AG09309 (cell line): ENCODE measurements at places on chromosomes 4 and X.

DNA sequence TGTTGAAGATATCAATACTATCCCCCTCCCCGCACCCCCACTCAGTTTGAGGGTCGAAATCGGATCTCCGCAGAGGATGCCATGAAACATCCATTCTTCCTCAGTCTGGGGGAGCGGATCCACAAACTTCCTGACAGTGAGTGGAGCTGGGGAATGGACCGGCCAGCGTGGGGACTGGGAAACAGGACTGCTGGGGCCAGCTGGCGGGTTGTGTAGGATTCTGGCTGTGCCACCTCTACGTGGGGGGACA lies 5.5 kb upstream of the USP11 start:
- DNase-seq = no peak

- DNase-seq = no peak
These were observed 98.6 kb upstream of the NKX1-1 start for GRCh38 chr4:1504595-1505500.

DNA sequence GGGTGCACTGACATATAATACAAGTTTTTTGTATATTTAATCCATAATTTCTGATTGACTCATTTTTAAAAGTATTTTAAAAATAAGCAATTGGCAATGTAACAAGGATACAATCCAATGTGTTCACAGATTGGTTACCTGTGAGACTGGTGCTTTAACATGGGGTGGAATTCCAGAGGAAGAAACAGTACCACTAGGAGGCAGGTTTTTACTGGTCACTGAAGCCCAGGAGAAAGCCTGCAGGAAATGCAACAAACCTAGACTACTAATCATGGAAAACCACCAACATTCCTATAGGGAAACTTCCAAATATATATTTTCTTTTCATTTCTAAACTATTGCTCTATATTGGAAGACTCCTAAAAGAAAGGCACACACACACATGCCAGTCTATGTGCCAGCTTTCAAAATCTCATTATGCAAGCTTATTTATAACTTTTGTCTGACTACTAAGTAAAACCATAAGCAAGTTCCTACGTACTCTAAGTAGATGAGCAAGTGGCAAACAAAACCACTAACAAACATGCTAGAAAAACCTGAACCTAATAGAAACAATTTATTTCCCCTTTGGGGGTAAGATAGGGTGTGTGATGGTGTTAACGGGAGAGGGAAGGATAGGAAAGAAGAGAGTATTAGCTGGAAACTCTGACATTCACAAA lies 19.2 kb downstream of the G3BP2 start:
- no peak for DNase-seq

- DNase-seq = no peak
These were observed 3.6 kb upstream of the SLAIN2 start for GRCh38 chr4:48337731-48338130.

GRCh38 chr4:82797405-82798111 lies 1.0 kb downstream of the SCD5 start:
- no peak for DNase-seq

GRCh38 chr4:183504930-183505610 lies at the start of gene ING2:
Gene ING2, plus strand, starts transcription at chr4:183505058. Its CDS starts 138 bp downstream, at chr4:183505196.
- DNase-seq = no peak

GRCh38 chr4:134906404-134907023 lies 704.9 kb upstream of the PABPC4L start:
- DNase-seq = no peak

DNA sequence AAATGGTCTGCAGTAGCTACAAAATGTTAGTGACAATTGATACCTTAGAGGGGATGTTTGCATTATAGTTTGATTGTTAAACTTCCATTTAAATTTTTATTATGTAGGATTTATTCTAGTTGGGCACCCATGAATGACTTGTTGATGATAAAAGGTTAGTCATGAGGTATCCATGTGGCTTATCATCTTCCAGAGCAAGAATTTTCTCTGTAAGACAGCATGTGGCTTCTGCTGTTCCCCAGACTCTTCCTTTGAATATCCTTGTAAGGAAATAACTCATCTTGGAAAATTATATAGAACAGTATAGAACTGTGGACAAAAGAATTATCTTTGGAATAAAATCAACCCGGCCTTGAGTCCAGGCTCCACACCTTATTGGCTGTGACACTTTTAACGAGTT lies 40.1 kb upstream of the KLHL8 start:
- no peak for DNase-seq

DNA sequence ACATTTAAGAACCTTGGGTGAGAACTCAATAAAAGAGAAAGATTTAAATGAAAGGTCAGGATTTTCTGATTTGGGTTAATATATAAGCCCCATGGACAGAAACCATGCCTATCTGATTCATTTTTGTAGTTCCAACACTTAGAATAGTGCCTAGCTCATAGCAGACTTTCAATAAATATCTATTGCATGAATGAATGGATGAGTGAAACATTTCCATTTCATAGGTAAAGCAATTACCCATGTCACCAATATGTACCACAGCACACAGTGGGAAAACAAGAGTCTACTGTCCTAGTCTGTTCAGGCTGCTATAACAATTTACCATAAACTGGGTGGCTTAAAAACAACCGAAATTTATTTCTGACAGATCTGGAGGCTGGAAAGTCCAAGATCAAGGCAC lies 63.9 kb upstream of the PTPN13 start:
- no peak for DNase-seq

DNA sequence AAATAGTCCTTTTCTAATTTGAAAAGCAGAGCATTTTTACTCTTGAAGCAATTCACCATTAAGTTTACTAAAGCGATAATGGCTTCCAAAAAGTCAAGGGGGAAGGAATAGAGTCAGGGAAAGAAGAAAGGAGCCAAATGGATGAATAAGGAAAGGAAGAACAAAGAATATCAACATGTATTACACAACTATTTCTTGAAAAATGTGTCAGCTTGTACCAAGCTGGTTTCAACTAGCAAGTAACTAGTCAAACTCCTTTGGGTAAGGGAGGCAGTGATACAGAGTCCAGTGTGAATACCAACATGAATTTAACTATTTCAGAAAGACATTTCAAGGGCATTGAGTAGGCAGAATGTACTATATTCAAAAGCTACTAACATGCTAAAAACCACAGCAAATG lies 112.1 kb downstream of the ARHGAP6 start:
- no peak for DNase-seq

GRCh38 chrX:1435241-1435895 lies 17.3 kb downstream of the ASMTL start:
- DNase-seq = no peak

DNA sequence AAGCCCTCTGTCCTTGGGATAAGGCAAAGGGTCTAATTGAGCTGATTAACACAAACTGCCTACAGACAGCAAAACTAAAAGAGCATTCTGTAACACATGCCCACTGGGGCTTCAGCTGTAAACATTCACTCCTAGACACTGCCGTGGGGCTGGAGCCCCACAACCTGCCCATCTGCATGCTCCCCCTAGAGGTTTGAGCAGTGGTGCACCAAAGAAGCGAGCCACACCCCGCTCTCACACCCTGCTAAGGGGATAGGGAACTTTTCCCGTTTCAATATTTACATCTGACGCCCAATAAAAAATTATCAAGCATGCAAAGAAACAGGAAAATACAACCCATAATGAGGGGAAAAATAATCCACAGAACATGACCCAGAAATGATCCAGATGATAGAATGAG lies 46.9 kb upstream of the HSD17B10 start:
- no peak for DNase-seq

- no peak for DNase-seq
These were observed 147.9 kb upstream of the SMAD1 start for GRCh38 chr4:145333786-145334185.

DNA sequence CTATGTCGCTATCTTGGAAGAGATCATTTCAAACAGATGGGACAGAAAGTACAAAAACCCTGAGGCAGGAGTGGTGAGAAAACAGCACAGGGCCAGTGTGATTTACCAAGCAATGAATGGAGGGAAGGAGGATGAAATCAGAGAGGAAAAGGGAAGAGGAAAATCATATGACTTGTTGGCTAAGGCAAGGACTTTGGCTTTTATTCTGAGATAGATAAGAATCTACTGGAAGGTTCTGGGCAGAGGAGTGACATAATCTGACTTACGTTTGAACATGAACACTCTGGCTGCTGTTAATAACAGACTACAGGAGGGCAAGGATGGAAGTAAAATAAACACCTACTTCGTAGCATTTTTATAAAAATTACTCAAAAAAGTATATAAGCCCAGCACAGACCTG lies 207.8 kb upstream of the SLC7A11 start:
- no peak for DNase-seq

GRCh38 chr4:13207226-13207625 lies 276.9 kb downstream of the RAB28 start:
- no peak for DNase-seq

DNA sequence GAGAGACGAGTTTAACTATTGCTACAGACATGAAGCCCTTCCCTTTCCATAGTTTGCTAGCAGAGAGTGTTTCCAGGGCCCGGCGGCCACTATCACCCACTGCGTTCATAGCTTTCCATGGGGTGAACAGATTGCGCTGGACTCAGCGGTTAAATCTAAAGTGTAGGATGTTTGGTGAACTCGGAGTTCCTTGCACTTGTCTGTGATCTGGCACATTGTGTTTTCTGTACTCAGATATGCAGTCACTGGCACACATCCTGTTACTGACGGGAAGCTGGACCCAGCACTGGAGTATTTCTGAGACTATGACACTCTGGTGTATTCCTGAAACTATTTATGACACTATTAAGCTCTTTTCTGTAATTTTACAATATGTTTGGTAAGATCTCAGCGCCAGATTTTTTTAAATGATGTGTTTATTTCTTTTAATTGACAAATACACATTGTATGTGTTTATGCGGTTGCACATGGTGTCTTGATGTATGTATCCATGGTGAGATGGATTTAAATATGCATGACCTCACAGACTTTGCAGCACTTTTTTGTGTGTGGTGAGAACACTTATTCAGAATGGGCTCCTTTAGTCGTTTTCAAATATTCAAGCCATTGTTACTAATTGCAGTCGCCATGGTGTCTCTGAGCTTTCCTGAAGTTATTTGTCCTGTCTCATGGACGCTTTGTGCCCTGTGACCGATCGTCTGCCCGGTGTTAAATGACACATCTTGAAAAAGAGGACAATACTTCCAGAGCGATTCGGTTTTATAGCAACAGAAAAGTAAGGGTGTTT lies 14.1 kb downstream of the CD99 start:
- DNase-seq = no peak

- DNase-seq = no peak
These were observed 5.6 kb upstream of the SPRY1 start for GRCh38 chr4:123390846-123391456.

- no peak for DNase-seq
These were observed 55.7 kb upstream of the CLDN34 start for GRCh38 chrX:9911487-9911886.

GRCh38 chrX:24375600-24376131 lies 15.2 kb downstream of the SUPT20HL1 start:
- DNase-seq = no peak

- DNase-seq = no peak
These were observed 41.2 kb downstream of the LIN54 start for GRCh38 chr4:82969414-82969813.

GRCh38 chr4:6092971-6093370 lies 74.7 kb upstream of the C4orf50 start:
- no peak for DNase-seq

DNA sequence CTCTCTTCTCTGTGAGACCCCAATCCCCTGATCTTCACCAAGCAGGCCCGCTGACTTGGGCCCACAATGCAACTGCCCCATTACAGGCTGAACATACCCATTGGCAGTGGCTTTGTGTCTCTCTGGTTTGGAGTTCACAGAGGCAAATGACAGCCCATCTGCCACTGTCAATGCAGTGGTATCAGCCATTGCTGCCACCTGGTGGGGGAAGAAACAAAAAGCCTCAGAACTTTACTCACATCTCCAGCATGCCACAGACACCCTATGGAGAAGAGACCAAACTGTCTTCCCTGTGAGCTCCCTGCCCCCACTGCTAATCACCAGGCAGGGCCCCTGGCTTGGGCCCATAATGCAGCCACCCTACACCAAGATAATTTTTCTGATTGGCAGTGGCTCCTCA lies 729.3 kb upstream of the ACTRT1 start:
- DNase-seq = no peak

DNA sequence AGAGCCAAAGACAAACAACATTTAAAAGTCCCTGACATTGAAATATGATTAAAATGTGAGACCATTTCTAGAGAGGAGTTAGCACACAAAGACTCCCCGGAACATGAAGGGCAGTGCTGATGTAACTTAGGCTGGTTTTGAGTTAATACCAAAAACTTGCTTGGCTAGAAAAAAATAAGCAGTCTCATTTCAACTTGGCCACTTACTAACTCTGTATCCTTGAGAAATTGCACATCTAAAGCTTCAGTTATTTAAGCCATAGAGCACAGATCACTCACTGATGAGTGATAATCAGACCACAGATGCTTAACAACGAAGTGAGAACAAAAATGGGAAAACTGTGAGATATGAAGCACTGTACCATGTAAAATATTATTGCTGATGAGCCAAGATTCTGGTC lies 65.9 kb upstream of the MAOA start:
- no peak for DNase-seq

DNA sequence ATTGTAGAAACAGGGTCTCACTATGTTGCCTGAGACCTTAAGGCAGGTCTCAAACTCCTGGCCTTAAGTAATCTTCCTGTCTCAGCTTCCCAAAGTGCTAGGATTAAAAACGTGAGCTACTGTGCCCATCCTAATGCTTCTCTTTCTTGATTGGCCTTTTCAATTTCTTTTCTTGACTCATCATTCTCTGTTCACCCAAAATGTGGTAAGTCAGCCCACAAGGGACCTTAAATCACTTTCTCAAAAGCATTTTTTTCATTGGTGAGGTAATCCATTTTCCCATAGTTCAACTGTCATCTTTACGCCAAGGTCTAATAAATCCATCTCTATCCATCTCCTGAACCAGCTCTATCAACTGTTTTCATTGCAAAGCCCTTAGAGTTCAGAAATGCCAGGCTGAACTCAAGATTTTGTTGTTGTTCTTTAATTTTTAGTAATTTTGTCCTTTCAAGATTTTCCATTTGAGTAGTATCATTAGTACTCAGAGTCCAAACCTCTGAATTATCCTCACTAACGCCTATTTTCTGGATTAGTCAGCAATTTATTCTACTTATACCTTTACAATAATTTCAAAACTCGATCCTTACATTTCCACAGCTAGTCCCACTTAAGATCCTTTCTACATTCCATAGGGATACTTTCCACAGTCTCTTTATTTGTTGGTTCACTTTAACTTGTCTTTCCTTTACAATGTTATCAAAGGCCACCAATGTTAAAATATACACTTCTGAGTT lies 528.6 kb downstream of the IL15 start:
- no peak for DNase-seq

DNA sequence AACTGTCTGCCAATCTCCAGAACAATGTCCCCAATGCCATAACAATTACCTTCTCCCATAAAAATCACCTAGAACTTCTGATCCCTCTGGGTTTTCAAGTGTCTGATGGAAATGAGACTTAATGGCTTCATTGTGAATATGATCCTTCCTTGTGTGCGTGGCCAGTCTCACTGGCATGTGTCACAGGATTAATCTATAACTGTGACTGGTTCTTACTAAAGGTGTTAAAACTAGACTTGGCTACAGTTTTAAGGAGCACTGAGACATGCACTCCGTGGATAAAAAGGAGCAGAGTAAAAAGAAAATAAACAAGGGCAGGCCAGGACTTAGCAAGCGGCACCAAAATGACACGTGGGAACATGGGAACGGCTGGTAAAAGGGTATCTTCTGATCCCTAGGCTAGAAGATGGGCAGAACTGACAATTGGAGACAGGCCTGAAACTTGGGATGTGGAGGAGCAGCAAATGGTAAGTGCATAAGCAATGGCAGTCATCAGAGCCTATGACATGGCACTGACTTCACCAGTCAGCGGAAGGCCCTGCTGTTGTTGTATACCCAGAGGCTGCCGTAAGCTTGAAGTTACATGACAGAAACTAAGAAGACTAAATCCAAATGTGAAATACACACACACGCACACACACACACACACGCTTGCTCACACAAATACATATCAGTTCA lies 256.6 kb upstream of the NOCT start:
- no peak for DNase-seq
